ENCODE measurements at places on chromosomes 11 and 22. TPM values are rescaled to one million over a fixed set of nuclear protein-coding genes. Genes with fewer than 3 reads are reported as not detected.

DNA sequence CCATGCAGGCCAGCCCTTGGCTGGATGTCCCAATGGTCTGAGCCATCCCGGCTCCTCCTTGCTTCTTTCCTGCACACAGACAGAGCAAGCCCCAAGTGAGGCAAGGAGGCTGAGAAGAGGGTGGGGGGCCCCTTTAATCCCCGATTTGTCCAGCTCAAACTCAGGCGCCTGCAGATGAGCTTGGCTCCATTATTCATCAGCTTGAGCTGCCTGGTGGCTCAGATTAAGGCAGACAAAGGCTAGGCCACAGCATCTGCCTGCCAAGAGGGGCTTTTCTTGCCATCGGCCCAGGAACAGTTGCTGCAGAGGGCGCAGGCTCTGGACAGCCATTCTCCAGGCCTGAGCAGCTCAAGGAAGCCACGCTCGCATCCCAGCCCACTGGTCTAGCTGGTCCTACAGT is 35.4 kb downstream of the LMO1 start:
- no peak for DNase-seq

DNA sequence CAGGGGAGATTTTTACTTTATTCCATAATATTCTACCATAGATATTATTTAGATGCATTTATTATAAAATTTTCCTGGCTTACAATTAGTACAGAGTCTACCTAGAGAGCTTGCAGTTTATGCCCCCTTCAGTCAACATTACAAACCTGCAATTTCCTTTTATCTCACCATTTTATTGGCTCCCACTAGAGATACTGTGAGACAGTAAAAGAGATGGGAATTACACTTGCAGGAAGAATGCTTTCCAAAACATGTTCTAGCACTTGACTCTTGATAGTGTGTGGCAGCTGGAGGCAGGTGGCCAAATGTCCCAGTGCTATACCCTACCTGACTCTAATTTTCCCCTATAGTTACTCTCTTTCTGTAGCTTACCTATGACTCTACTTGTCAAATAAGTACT is 863.2 kb downstream of the DLG2 start:
- no peak for DNase-seq

DNA sequence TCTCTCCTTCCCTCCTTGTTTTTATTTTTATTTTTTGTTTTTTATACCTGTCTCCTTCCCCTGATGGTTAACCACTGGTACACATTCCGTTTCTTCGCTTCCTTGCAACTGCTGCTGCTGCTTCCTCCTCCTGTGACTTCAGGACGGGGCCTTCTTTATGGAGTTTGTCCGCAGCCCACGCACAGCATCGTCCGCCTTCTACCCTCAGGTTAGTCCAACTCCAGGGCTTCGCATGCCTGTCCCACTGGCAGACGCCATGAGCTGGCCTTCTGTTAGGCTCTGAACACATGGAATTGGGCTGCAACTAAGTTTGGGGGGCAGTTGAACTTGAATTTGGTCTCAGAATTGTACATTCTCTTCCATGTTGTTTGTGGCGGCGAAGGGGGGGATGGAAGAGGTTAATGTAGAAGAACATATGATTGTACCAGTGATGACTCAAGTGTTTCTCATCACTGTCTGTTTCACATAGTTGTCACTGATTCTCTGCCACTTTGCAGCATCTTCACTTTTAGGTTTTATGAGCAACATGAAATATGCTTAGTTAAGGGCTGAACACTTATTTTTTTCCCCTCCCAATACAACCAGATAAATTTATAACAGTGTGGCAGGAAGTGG is 83.0 kb upstream of the YWHAH start:
- DNase-seq = no peak

GRCh38 chr22:42661985-42662831 is 13.0 kb upstream of the CYB5R3 start:
- peak; percentile 78 for DNase-seq

- no peak for DNase-seq
Measured at GRCh38 chr11:3838504-3838903, 2.3 kb downstream of the RHOG start.

DNA sequence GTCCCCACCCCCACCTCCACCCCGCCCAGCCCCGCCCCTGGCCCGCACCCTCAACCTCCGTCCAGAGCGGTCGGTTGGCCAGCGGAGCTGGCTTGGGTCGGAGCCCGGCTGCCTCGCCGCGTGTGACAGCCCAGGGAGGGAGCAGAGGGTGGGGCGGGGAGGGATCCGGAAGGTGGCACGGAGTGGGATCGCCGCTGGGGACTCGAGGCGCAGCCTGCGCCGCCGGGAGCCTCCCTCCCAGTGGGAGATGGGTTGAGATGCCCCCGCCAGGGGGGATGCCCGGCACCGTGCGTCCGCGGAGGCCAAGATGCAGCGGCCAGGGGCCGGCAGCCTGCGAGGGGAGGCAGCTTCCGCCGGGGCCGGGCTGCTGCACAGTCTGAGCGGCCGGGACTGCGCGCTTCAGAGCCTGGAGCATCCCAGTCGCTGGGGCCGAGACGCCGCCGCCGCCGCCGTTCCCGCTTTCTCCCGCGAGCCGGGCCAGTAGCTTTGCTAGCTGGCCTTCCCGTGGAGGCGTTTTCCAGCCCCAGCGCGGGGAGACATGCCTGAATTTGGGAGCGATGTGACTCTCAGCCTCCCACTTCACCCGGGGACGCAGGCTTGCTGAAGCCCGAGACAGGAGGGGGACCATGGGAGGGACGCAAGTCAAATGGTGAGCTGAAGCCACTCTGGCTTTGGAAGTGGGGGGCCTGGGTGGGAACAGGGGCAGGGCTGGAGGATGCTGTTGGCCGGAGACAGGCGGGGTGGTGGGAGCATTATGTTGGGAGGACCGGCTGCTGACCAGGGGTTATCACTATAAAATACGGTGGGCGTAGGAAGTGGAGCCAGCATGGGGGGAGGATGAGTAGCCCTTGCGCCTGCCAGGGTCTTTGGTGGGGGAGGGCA is 40.2 kb downstream of the DIXDC1 start:
- no peak for DNase-seq

Gene ANGPTL5
- polyA plus RNA-seq = not detected

Data from left renal cortex interstitium (tissue), 4 donors.